ENCODE measurements at places on chromosomes 16 and 17. TPM values are rescaled to one million over a fixed set of nuclear protein-coding genes. Genes with fewer than 3 reads are reported as not detected.
A peak's percentile ranks its signal among the peaks of the same experiment; 100 is the strongest.

The NHLRC4 gene
- 2.1 TPM for total RNA-seq

The PHKB gene
- total RNA-seq: 103 TPM

The CD300E gene
- not detected for total RNA-seq

- no peak for DNase-seq
Observed at GRCh38 chr16:79093554-79093967, 507.0 kb downstream of the MAF start.

DNA sequence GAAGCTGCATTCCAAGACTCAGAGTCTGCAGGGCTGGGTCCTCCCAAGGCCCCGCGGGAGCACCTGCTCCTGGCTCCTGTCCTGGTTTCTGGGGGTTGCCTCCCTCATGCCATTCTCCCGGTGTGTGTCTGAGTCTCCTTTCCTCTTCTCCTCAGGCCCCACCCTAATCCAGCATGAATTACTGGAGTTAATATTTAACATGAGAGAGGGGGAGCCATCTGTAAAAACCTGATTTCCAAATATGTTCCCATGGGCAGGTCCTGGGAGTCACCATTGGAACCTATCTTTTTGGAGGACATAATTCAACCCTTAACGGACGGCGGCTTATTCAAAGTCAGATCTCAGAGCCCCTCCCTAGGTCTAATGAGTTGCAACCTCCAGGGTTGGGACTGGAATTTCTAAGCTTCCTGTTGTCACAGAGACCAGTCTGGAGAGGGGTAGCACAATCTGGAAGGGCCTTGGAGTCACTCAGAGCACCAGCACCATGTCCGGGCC lies 5.4 kb downstream of the C17orf99 start:
- no peak for DNase-seq

DNA sequence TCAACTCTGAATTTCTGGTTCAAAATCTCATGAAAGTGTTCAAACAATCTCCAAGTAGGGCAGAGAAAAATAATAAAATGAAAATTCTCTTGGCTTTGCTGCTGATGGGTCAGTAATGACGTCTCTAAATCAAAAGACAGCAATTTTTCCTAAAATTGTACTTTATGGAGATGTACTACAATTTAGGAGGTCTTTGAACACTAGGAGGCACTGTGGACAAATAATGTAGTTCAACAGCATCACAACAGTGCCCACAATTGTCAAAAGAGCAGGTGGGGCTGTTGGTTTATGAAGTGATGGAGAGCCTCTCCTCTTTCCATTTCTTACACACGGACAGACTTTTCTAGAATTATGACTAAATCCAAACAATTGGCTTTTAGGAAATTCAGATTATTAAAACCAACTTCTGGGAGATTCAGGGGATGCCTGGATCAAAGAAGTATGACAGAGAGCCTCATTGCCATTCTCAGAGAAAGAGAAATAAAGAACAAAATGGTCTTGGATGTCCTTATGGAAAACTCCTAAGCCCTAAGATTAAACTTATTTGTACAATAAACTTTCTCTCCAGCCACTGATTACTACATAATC lies 23.8 kb downstream of the EZH1 start:
- DNase-seq: peak; percentile 53

- peak; percentile 60 for DNase-seq
Observed at GRCh38 chr16:19745286-19746010, 27.4 kb downstream of the IQCK start.

GRCh38 chr16:1443403-1443973 lies 868 bp downstream of the CCDC154 start:
- DNase-seq: no peak

DNA sequence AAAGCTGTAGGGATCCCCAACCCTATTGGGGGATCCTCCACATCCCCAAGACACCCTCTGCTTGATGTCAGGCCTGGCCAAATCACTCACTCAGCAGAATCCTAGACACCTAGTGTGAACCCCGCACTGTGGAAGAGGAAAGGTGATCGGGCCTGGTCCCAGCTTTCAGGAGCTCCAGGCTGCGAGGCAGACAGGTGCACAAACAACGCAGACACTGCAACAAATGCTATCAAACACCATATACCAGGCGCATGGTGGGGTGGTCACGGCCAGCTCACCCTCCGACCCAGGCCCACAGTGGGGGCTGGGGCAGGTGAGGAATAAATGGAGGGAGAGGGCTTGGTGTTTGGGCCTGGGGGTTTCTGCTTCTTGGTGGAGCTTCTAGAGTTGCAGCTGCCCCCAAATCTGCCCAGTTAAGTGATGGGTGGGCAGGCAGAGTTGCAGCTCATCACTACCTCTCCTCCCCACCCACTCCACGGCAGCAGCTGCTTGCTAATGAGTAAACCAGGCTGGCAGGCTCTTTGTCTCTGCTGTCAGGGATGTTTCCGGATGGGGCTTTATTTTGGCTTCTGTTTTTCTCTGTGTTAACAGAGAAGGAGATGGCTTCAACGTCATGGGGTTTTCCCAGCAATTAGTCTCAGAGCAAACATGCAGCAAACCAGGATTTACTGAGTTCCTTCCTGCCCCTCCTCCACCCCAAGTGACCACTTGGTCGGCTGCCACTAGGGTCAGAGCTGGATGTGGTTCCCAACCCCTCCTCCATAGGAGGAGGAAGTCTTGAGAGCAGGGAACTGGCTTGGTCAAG lies 46.6 kb downstream of the PECAM1 start:
- peak; percentile 93 for DNase-seq

DNA sequence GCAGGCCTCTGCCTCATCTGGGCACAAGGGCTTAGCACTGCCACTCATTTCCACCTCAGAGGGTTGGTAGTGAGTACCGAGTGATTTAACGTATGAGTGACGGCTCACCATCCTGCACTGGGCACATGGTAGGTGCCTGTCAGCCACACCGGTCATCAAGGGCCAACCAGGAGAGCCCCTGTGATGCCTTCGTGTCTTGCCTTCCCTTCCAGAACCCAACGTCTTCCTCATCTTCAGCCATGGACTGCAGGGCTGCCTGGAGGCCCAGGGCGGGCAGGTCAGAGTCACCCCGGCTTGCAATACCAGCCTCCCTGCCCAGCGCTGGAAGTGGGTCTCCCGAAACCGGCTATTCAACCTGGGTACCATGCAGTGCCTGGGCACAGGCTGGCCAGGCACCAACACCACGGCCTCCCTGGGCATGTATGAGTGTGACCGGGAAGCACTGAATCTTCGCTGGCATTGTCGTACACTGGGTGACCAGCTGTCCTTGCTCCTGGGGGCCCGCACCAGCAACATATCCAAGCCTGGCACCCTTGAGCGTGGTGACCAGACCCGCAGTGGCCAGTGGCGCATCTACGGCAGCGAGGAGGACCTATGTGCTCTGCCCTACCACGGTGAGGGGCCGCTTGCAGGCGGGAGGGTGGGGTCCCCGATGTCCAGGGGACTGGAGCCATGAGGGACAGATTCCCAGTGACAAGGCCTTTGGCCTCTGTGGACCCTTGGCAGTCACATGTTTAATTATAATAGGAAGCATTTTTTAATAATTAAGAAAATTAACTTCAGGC lies 37.1 kb downstream of the MRC2 start:
- DNase-seq: no peak

DNA sequence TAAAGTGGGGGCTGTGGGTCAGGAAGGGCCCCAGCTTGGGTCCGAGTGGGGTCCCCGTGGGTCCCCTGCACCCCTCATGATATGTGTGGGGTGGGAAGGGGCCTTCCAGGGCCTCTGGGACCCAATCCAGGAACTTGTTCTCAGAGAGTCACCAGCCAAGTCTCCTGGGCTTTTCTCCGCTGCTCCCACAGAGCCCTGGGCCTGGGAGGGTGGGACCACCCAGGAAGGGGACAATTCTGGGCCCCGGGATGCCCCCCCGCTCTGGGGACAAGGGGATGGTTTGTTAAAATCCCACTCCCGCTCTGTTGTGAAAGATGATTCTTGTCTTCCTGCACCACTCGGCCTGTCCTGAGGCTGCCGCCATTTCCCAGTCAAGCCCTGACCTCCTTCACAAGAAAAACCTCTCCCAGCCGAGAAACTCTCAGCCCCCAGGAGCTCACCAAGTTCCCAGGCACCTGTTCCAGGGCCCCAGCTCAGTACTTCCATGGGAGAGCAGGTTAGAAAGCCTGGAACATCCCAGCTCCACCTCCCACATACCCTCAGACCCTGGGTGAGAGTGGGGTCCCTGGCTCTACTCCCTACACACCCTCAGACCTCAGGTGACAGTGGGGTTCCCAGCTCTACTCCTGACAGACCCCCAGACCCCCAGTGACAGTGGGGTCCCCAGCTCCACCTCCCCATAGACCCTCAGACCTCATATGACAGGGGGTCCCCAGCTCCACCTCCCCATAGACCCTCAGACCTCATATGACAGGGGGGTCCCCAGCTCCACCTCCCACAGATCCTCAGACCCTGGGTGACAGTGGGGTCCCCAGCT lies 75.1 kb downstream of the METRNL start:
- DNase-seq: no peak

DNA sequence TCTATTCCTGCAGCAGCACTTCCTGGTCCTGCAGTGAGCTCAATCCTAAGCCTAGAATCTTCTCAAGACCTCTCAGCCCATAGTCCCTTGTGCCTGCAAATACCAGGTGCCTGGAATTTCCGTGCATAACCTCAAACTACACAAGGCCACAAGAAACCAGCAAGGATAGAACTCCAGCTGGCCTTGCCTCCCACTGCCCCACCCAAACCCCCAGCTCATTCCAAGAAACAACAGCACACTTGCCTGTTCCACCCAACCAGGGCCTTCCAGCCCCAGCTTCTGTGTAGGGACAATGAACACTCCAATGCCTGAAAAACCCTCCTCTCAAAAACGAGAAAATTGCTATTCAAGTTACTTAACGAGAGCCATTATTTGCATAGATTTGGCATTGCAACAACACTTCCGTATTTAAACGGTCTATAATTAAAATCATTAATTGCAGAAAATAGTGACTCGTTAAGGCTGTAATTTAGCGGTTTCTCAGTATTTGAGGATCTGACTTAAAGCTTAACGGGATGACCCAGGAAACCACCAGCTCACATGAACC lies 147.0 kb downstream of the C16orf78 start:
- DNase-seq: no peak

DNA sequence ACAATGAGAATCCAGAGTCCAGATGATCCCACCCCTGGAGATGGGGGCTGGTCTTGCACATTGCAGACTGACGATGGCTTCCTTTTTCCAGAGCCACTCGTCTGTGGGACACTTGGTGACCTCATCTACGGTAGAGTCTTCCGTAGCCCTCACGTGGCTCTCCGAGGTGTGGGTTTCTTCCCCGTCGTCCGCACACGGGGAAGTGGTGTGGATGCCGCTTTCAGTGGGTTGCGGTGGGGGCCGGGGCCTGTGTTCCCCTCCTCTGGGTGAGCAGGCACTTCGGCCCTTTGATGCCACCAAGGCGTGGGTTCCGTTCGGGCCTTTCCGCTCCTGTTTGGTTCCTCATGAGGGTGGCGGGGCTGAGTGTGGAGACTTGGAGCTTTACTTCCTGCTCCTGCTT lies 21.4 kb downstream of the BAIAP2 start:
- DNase-seq: no peak
